Karpas-422 (cell line): ENCODE measurements at places on chromosomes 3 and 15.

- no peaks in the 10 kb centered on the region for H3K4me1 ChIP-seq
- H3K4me3 ChIP-seq = no peak overlapping the region
- H3K27me3 ChIP-seq = no peaks in the 10 kb centered on the region
- no peak overlapping the region for H3K27ac ChIP-seq
Measured at GRCh38 chr3:171648069-171648468, 162.2 kb downstream of the PLD1 start.

DNA sequence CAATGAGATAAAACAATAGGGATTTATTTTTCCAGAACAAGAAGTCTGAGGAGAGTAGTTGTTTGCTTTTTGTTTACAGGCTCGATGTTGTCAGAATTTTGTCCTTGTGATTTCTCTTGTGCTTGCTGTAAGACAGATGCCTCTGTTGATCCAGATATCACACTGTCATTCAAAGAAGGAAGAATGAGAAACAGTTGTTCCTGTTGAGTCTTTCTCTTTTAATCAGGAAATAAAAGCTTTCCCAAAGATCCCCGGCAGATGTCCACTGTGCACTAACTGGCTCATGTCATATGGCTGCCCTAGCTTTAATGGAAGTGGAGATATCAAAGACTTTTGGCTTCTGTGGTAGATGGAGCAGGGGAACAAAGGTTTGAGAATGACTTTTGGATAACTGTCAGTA is 6.8 kb downstream of the SERPINI1 start:
- H3K4me1 ChIP-seq = peaks cover 11% of the 10 kb centered on the region
- no peak overlapping the region for H3K27ac ChIP-seq
- H3K36me3 ChIP-seq = no peaks in the 10 kb centered on the region
- no peaks in the 10 kb centered on the region for H3K27me3 ChIP-seq
- no peak overlapping the region for H3K4me3 ChIP-seq

DNA sequence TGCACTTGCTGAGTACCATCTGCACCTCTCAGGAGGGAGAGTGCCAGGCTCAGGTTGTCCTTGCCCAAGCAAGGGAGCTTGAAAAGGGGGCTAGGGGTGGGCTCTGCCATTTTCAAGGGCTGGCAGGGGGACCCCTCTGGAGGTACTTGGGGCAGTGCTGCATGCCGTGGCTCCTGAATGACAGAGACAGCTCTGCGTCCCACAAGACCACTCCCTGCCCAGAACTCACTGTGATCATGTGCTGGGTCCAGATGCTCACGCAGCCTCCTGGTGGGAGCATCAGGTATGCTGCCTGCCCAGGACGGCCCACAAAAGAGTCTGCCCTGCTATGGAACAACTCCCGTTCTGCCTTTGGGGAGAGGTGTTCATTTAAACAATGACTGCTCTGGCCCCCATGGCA is 165.2 kb downstream of the GOLGA6L4 start:
- H3K4me1 ChIP-seq = no peaks in the 10 kb centered on the region
- H3K4me3 ChIP-seq = no peak overlapping the region
- H3K36me3 ChIP-seq = no peaks in the 10 kb centered on the region
- no peak overlapping the region for H3K27ac ChIP-seq
- H3K27me3 ChIP-seq = no peaks in the 10 kb centered on the region

DNA sequence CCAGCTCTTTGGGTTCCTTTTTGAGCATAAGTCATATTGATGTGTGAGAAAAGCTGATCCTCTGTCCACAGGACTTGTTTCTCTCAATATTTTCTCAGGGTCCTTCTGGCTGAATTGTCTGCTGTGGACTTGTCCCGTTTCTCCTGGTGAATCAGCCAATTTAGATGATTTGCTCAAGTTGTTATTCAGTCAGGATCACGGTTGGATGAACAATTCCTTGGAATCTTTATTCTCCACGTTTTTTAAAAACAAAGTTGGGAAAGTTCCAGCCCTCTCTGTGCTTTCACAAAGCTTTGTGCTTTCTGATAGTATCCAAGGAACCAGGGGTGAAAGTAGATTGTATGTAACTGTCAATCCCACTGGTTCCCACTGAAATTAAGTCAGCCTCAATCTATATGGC is 61.3 kb downstream of the LRRC3B start:
- no peaks in the 10 kb centered on the region; the same call in 1 of the 2 replicates for H3K27me3 ChIP-seq
- no peaks in the 10 kb centered on the region for H3K36me3 ChIP-seq
- no peak overlapping the region for H3K4me3 ChIP-seq

- peaks cover 6% of the 10 kb centered on the region; the same call in 1 of the 2 replicates for H3K36me3 ChIP-seq
- peak; percentile 38 for DNase-seq
- no peak overlapping the region for H3K4me3 ChIP-seq
- no peaks in the 10 kb centered on the region for H3K27me3 ChIP-seq
- H3K4me1 ChIP-seq = peaks cover 43% of the 10 kb centered on the region
Measured at GRCh38 chr3:188184160-188184559, 30.2 kb downstream of the LPP start.

DNA sequence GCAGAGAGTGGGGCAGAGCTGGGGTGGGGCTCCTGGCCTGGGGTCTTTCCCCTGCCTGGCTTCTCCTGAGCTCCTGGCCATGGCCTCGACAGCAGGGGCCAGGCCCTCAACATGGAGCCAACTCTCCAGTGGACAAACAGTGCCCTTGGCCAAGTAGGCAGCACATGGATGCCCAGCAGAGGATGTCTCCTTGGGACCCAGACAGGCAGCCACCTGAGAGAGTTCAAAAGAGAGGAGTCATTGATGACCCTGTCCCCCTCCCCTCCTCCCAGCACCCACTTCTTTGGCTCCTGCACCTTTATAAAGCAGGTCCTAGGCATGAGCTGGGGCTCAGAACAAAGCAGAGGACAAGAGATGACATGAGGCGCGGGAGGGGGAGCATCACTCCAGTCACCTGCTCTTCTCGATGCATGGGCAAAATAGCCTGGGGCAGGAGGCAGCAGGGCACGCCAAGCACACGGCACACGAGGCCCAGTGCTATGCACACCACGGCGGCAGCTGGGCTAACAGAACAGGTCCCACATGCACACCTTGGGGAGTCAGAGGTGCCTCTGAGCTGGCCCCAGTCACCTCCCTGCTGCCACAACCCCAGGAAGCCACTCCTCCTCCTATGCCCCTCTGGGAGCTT is 27.4 kb downstream of the SHISA5 start:
- no peaks in the 10 kb centered on the region for H3K27me3 ChIP-seq
- peaks cover 21% of the 10 kb centered on the region for H3K4me1 ChIP-seq
- DNase-seq = no peak
- no peak overlapping the region for H3K4me3 ChIP-seq

DNA sequence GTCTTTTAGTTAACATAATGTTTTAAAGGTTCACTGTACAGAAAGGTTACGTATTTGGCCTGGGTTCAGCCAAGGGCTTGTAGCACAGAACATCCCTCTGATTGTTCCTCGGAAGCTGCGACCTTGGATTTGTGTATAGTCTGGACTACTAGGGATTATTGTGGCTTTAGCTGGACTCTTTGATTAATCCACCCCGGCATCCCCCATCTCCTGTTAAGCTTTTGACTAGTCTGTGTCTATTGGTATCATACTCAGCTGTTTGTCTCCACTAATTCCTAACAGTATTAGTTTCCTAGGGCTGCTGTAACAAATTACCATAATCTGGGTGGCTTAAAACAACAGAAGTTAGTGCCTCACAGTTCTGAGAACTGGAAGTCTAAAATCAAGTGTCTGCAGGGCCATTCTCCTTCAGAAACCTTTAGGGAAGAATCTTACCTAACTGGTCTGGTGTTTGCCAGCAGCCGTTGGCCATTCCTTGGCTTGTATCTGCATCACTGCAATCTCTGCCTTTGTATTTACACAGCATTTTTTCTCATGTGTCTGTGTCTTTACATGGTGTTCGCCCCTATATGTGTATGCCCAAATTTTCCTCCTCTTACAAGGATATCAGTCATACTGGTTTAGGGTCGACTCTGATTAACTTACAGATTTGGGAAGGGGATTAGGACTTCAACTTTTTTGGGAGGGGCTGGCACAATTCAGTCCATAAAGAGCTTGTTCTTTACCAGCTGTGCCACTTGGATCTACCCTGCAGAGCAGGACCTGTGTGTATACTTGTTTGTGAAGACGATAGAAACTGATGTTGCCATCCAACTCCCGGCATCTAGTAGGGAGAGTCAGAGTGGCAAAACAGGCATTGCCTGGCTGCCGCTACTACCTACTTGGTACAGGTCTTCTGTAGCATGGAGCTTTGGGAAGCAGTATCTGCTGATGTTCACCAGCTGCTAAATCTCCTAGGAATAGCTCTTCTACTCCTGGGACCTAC is 117.8 kb downstream of the UBE2E2 start:
- H3K27me3 ChIP-seq = no peaks in the 10 kb centered on the region
- H3K27ac ChIP-seq = no peak overlapping the region
- no peaks in the 10 kb centered on the region for H3K36me3 ChIP-seq
- DNase-seq = no peak

- H3K4me3 ChIP-seq = no peak overlapping the region
- no peaks in the 10 kb centered on the region for H3K36me3 ChIP-seq
- DNase-seq = no peak
- no peaks in the 10 kb centered on the region for H3K27me3 ChIP-seq
- no peak overlapping the region for H3K27ac ChIP-seq
Measured at GRCh38 chr3:40847551-40847992, 322.8 kb downstream of the ZNF621 start.

- no peaks in the 10 kb centered on the region for H3K36me3 ChIP-seq
- no peak for DNase-seq
- no peaks in the 10 kb centered on the region for H3K27me3 ChIP-seq
- H3K27ac ChIP-seq = no peak overlapping the region
- H3K4me1 ChIP-seq = peaks cover 8% of the 10 kb centered on the region
Measured at GRCh38 chr3:138845181-138845601, 10.5 kb upstream of the PIK3CB start.

- H3K4me3 ChIP-seq = no peak overlapping the region
- no peaks in the 10 kb centered on the region for H3K27me3 ChIP-seq
- no peak overlapping the region for H3K27ac ChIP-seq
- no peaks in the 10 kb centered on the region for H3K36me3 ChIP-seq
- H3K4me1 ChIP-seq = no peaks in the 10 kb centered on the region
Measured at GRCh38 chr15:34122771-34123183, 20.9 kb downstream of the PGBD4 start.

- no peak for DNase-seq
- no peaks in the 10 kb centered on the region for H3K27me3 ChIP-seq
- no peak overlapping the region for H3K27ac ChIP-seq
- no peaks in the 10 kb centered on the region for H3K36me3 ChIP-seq
- no peaks in the 10 kb centered on the region for H3K4me1 ChIP-seq
Measured at GRCh38 chr3:160935413-160936095, 169.6 kb downstream of the B3GALNT1 start.
